Putamen (tissue), 1 donor: ENCODE measurements at places on chromosomes 16 and 17.

DNA sequence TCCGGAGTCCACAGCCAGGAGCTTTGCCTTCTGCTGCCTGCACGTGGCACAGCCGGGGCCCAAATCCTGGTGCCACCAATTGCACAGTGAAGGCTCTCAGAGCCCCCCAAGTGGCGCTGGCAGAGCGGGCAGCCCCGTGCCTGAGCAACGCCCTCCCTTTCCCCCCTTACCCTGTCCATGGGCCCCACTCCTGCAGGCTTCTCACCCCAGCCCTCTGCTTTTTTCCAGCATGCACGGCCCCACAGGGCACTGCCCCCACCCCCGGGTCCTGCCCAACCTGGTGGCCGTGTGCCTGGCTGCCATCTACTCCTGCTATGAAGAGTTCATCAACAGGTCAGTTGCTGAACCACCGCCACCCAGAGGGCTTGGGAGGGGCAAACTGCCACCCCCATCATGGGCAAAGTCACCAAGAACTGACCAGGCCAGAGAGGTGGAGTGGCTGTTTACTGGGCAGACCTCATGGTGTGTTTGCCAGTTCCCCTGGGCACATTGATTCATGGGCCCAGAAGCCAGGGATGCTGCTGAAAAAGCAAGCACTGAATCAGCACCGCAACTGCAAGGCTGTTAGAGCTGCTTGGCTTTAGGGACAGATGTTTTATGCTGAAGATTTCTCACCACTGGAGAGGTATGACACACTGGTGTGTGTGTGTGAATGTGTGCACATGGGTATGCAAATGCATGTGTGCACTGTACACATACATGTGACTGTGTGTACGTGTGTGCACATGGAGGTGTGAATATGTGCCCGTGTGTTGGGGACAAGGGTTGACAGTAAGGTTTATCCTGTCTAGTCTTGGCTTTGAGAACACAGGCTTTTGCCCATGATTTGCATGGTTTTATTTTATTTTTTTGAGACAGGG lies 107.1 kb upstream of the PLCG2 start:
- no peak for DNase-seq

- no peak for DNase-seq
Measured at GRCh38 chr17:76370261-76370993, 14.0 kb upstream of the SPHK1 start.

GRCh38 chr17:10681866-10682446 lies 15.4 kb downstream of the SCO1 start:
- DNase-seq, result no peak

- DNase-seq, result no peak
Measured at GRCh38 chr17:61260071-61260797, 139.4 kb upstream of the TBX2 start.

- DNase-seq, result no peak
Measured at GRCh38 chr16:81939164-81940056, 71.9 kb downstream of the SDR42E1 start.

DNA sequence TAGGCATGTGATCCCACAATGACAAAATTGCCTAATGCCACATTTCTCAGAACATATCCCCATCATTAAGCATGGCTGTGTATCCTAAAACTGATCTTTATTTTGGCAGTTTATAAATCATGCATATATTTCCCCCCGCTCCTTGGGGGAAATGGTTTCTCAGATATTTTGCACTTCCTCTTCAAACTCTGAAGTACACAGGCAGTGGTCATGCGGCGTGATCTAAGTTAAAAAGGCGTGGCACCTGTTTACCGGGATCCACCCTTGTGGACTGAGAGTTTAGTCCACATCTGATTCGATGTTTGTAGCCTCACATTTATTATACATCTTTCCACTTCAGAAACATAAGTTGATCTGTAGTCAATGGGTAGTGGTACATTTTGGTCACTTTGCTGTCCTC lies 51.4 kb downstream of the USP10 start:
- no peak for DNase-seq

- no peak for DNase-seq
Measured at GRCh38 chr17:61217878-61218437, 181.7 kb upstream of the TBX2 start.

GRCh38 chr17:1006054-1006453 lies 9.1 kb downstream of the TIMM22 start:
- DNase-seq, result no peak

GRCh38 chr16:12259651-12260050 lies 283.1 kb downstream of the SNX29 start:
- DNase-seq, result no peak

DNA sequence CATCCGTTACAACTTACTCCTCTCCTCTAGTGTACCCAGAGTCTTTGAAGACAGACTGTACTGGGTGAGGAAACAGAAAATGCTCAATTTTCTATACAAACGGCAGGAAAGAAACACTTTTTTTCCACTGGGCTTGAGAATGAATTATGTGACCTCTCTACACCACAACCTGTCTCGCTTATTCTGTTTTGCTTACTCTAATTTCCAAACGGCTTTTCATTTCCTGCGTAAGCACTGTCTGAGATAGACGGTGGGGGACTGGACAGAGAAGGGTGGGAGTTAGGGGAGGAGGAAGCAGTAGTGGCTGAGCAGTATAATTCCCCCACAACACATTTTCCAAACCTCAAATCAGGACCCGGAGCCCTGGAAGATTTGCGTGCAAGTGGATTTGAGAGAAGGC lies 191.4 kb upstream of the SDK2 start:
- no peak for DNase-seq

DNA sequence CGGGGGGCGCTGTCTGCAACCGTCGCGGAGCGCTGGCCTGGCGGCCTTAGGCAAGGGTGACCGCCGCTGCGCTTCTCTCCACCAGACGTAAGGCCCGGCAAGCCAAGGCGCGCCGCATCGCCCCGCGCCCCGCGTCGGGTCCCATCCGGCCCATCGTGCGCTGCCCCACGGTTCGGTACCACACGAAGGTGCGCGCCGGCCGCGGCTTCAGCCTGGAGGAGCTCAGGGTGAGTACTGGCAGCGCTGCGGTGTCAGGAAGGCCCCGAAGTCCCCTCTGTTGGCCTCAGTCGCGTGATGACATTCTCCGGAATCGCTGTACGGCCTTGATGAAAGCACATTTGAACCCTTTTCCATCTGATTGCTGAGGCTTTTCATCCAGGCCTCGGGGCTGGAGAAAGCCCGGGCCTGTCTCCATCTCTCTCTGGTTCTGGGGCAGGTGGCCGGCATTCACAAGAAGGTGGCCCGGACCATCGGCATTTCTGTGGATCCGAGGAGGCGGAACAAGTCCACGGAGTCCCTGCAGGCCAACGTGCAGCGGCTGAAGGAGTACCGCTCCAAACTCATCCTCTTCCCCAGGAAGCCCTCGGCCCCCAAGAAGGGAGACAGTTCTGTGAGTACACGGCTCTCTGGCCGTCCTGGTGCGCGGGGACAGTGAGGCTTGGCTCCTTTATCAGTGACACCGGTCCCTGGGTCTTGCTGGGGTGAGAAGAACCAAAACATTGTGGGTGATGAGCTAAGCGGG lies 831 bp downstream of the RPL13 start:
- no peak for DNase-seq

- DNase-seq, result no peak
Measured at GRCh38 chr17:65008882-65009281, 47.7 kb downstream of the GNA13 start.

DNA sequence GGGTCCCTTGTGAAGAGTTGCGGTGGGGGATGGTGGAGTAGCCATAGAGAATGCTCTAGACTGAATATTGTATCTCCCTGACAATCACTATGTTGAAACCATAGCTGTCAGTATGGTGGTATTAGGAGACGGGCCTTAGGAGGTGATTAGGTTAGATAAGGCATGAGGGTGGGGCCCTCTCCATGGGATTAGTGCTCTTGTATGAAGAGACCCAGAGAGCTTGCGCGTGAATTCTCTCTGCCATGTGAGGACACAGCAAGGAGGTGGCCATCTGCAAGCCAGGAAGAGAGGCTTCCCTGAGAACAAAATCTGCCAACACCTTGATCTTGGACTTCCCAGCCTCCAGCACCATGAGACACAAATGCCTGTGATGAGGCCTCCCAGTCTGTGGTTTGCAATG lies 34.5 kb upstream of the MGAT5B start:
- no peak for DNase-seq

DNA sequence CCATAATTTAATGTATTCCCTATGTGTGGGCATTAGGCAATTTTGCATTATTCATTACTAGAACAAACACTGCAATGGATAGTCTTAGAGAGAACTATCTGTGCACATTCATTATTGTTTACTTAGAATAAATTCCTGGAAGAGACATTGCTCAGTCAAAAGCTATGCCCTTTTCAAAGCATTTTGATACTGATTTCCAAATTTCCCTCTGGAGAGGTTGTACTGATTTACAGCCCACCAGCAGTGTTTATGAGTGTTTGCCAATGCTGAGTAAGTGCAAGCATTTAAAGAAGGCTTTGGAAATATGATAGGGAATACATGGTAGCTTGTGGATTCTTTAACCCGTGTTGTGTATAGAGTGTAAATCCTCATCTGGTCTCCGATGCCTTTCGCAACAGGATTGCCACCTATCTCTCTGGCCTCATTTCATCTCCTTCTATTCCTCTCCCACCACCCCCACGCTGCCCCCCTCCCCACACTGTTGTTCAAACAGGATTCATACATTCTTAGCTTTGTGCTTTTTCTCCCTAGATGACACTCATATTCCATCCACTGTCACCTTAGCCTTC lies 33.4 kb upstream of the MMD start:
- no peak for DNase-seq

GRCh38 chr17:54745239-54745638 lies 155.4 kb upstream of the TOM1L1 start:
- DNase-seq, result no peak

DNA sequence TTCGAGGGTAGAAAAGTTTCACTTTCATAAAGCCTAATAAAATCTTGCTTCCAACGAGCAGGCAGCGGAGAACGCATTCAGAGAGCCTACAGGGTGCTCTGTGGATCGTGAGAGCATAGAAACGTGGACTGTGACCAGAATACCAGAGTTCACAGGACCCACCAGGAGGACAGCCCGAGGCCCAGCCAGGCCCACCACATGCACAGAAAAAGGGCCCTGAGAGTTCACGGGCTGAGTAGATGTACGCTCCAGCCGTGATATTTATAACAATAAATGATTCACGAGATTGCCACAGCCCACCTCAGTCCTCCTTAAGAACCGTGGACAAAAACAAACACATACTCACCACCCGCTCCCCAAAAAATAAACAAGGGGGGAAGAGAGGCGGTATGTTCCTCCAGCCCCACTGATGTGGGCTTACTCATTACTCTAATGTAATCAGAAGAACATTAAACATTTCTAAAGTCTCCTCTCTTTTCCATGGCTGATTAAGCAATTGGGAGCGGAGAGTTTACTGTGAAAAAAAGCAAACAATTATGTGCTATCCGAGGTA lies 207.2 kb downstream of the C16orf78 start:
- no peak for DNase-seq

GRCh38 chr17:76232342-76232741 lies 8.0 kb downstream of the RNF157 start:
- no peak for DNase-seq

DNA sequence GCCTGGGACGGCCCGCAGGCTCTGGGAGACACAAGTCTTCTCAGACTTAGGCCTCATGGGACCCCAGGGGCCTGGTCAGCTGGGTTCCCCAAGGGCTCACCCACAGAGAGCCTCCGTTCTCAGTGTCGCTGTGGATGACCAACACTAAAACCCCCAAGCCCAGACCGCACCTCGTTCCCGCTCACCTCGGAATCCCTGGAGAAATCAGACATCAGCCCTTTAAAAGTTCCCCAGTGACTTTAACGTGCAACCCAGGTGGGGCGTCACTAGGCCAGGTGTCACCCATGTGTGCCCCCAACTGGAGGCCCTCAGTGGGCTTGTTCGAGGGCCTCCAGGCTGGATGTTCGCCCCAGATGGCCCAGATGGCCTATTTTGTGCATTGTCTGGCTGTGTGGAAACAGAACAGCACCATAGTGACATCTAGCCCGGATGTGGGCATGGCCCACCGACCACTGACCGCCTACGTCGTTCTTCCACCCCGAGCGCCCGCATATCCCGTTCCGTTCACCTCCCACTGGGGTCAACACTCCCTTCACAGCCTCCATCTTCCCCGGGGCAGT lies 52.3 kb upstream of the DNAH17 start:
- no peak for DNase-seq

- no peak for DNase-seq
Measured at GRCh38 chr16:70687102-70687511, 1.3 kb upstream of the MTSS2 start.

GRCh38 chr16:57690782-57691471 lies 3.7 kb upstream of the DRC7 start:
- DNase-seq, result no peak

- DNase-seq, result no peak
Measured at GRCh38 chr16:67555795-67556212, 6.5 kb upstream of the CTCF start.

DNA sequence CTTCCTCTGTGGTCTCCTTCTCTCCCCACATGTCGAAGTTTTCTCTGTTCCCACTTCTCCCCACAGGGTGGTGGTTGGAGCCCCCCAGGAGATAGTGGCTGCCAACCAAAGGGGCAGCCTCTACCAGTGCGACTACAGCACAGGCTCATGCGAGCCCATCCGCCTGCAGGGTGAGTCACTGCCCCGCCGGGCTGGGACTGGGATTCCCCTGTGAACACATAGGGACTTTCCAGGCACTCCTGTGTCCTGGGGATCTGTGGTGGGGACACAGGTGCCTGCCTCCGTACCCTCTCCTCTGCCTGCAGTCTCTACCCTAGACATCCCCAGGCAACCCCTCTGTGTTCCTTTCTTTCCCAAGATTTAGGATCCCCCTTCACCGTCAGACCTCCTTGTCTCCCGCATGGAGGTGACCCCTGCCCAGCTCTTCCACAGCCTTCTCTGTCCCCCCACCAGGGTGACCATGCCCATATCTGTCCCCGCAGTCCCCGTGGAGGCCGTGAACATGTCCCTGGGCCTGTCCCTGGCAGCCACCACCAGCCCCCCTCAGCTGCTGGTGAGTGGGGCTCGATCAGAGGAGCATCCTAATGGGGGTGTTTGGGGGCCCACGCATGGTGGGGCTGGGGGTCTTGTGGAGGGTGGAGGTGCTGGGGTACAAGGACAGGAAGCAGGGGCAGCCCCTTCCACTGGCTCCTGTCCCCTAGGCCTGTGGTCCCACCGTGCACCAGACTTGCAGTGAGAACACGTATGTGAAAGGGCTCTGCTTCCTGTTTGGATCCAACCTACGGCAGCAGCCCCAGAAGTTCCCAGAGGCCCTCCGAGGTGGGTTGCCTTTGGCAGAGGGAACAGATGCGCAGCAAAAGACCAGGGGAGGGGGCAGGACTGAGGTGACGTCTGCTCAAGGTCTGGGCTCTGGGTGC lies 5.8 kb downstream of the ITGAM start:
- DNase-seq, result no peak

DNA sequence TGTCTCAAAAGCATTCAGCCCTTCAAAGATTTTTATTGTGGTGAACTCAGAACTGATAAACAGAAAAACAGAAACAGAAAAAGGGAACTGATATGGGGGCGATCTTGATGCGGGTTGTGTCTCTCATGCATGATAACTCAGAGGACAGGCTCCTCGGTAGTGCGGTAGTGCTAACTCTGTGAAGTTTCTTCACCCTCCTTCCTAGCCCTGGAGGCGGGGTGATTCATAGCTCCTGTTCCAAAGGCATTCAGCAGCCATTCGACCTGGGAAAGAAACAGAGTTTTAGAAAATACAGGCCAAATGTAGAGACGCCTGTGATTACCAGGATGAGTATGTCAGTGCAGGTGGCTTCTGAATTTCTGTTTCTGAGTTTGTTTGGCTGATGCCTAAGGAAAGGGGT lies 5.5 kb upstream of the MAF start:
- DNase-seq, result peak; percentile 33

GRCh38 chr17:27818401-27819105 lies 18.2 kb upstream of the NOS2 start:
- DNase-seq, result no peak
